Hematopoietic multipotent progenitor cell treated with erythropoietin and hydrocortisone succinate and interleukin-3 and kit ligand, for 15 days (in vitro differentiated cells): ENCODE measurements at places on chromosomes 4 and X.

DNA sequence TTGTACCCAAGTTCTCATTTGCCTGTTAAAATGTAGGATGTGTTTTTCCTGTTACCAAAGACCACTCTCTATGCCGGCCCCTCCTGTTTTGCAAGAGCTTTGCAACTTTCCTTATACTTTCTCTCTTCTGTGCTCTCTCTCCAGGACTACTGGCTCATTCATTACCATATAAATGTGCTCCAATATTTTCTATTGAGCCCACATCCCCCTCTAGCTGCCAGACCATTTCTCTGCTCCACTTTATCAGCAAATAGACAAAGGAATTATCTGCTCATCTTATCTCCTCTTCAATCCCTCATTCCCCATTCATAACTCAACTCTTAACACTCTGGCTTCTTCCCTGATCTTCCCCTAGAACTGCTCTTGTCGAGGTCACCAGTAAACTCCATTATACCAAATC is 33.6 kb downstream of the RPGR start:
- DNase-seq, result no peak

DNA sequence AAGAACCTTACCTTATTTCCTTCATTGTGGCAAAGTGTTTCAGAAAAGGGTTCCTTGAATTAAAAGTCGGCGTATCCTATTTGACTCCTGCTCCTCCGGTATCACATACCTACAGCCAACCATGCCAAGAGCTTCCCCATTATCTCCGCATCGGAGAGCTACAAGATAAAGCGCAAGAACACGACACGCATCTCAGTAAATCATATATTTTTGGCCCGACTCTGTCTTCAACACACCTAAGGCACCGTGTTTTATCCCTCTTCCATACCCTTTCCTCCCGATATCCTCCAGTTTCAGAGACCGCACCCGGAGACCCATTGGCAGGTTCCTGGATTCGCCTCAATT is 497 bp upstream of the THAP9 start:
- DNase-seq, result no peak

DNA sequence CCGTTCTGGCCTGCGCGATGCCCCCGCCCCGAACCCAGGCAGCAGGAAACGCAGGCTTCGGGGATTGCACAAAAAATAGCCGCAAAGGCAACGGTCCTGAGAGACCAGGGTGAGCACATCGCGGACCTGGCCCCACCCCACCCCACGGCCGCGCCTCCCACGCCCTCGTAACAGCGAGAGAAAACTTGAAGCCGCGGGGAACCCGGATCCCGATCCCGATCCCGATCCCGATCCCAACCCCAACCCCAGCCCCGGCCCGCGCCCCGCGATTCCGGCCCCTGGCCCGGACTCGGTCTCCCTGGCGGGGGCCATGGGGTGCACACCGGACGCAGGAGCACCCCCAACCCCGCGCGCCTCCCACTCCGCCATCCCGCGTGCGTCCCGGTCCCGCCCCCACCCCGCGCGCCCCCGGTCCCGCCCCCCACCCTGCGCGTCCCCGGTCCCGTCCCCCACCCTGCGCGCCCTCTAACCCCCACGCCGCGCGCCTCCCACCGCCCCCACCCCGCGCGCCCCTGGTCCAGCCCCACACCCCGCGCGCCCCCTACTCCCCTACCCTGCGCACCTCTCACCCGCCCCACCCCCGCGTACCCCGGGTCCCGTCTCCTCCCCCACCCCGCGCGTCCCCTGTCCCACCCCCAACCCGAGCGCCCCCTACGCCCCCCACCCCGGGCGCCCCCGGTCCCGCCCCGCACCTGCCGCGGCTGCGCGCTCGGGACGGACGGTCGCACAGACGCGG is 29.0 kb downstream of the NOP14 start:
- DNase-seq, result peak; percentile 15

DNA sequence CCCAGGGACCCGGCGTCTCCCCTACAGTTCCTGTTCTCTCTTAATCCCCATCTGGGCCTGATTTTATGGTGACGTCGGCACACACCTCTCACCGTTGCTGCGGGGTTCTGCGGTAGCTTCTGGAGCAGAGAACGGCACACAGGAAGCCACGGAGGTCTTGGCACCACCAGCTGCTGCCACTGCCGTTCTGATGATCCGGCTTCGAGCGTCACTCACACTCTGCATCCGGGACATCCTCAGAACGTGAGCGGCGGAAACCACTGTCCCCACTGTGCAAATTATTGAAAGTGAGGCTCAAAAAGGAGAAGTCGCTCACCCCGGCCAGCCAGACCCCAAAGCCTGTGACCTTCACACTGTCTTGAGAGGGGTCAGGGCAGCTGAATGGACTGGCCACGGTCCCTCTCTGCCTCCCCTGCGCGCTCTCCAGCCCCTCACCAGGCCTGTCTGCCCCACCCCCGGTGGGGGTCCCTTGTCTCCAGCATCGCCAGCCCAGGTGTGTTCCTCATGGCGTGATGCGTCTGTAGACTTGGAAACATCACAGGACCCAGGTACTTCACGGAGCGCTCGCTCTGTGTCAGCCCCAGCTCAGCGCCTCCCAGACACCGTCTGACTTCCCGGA is 201.1 kb downstream of the AFAP1 start:
- DNase-seq, result no peak

GRCh38 chr4:183183906-183184535 is 85.0 kb downstream of the WWC2 start:
- no peak for DNase-seq

- no peak for DNase-seq
Observed at GRCh38 chr4:27366104-27366823, 505.6 kb downstream of the STIM2 start.

DNA sequence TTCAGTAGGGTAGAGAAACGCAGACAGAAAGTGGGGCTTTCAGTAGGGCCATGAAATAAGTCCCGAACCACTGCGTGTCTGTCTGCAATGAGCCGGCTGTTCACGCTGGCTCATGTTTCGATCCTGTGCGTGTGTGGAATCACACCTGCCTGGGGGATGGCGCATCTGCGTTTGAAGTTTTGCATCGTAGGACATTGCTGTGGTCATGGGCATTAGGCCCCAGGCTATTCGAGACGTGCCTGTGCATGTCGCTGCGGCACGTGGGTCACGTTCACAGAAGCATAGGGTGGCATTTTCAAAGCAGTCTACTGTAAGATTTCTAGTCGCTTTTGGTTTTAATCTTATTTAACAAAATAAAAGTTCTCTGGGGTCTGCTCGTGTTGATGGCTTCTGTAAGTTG is 25.5 kb upstream of the HGFAC start:
- DNase-seq, result no peak

- DNase-seq, result no peak
Observed at GRCh38 chr4:123215536-123215935, 181.1 kb upstream of the SPRY1 start.

DNA sequence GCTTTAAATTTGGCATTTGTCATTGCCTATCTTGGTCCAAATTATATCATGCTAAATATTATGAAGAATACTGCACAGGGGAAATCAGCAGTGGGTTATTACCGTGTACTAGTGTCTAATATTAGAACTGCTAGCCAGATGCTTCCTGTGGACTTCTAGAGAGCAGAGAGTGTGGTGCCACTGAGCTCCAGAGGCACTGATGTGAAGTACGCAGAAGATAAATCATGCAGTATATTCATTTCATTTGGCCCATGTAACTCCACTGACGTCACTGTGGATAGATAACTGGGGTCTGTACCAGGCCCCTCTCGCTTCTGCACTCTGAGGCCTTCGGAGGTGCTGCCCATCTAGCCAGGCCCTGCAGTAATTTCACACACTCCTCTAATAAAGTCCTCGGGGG is 80.0 kb downstream of the ALPK1 start:
- DNase-seq, result no peak

DNA sequence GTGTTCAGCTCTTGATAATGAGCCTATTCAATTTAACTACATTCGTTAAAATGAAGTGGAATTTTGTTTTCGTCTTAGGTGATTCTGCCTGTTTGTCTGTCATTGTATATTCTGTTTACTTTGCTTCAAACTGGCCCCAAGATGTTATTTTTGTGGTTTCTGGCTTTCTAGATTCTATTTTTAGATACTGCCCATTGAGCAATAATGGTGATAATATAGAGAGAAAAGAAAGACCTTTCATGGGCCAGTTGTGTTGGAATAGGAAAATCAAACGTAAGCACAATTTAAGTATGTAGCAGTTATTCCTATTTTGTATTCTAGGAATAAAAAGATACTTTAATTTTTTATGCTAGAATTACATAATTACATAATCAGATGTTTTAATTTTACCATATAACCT is 4.0 kb downstream of the CDKN2AIP start:
- no peak for DNase-seq

GRCh38 chr4:76420762-76421581 is at the start of gene CCDC158:
Gene CCDC158, minus strand, starts transcription at chr4:76421141. Its CDS starts 17,934 bp downstream, at chr4:76403207.
- no peak for DNase-seq

GRCh38 chr4:15117270-15117946 is 115.1 kb downstream of the CPEB2 start:
- DNase-seq, result no peak

GRCh38 chrX:150062292-150063137 is 124.2 kb upstream of the EOLA2 start:
- DNase-seq, result no peak

GRCh38 chr4:30460818-30461217 is 259.4 kb upstream of the PCDH7 start:
- no peak for DNase-seq

DNA sequence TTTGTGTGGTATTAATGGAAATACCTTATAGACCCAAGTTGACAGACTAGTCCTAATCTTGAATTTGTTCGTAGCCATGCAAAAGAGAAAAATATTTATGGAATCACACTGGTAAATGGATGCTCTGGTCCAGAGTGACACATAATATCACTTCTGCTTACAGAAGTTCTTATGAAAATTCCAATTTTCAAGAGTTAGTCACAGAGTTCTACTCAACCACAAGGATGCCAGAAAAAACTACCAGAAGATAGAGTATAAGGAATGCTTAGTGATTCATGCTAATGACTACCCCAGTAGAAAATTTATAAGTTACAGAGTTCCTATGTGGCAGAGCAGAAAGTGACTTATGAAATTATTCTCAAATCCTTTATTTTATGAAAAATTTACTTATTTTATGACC is 1384.8 kb downstream of the FAM133A start:
- DNase-seq, result no peak

GRCh38 chr4:1052231-1052671 is 40.8 kb downstream of the FGFRL1 start:
- DNase-seq, result no peak

- DNase-seq, result no peak
Observed at GRCh38 chrX:41335198-41335957, 1.4 kb downstream of the DDX3X start.

DNA sequence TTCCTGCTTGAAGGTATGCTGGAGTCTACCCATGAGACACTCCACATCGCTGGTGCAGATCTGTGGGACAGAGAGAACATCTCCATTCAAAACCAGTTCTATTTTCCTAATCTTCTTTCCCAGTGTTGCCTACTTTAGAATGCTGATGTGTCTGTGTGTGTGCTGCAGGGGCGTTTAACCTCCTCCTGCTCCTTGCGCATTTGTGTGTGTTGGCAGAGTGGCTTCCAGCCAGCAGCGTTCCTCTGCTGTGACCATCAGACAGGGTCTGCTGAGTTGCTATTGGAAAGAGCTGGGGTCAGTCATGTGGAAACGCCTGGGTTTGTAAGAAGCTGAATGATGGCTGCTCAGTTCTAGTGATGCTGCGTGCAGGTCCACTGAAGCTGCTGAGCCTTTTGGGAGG is 223.6 kb downstream of the RBMX2 start:
- no peak for DNase-seq

DNA sequence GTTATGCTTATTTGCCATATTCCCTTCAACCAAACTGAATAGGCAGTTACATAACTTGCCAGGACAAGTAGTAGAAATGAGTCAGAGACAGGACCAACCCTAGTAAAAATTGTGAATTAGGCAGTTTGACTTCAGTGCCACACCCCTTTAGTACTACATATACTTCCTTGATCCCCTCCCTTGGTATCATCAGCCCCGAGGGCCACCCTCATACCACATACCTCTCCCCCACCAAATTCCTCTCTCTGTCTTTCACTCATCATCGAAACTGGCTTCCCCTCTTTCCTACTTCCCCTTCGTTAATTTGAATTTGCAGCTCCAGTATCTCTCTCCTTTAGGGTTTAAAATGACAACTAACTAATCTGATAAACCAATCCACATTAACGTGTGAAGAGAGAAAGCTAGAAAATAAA is 7.9 kb upstream of the PTPN13 start:
- DNase-seq, result no peak

DNA sequence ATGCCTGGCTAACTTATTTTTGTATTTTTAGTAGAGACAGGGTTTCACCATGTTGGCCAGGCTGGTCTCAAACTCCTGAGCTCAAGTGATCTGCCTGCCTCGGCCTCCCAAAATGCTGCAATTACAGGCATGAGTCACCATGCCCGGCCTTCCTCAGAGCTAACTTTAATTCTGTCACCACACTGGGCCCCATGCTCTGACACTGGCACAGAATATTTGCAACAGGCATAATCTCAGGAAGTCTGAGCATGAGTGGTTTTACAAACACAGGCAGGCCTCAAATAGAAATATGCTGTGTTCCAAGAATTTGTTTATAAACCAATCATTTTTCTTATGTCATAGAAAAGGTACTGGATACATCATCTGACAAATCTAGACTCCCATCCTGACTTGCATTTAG is 32.7 kb upstream of the FAM9C start:
- no peak for DNase-seq

DNA sequence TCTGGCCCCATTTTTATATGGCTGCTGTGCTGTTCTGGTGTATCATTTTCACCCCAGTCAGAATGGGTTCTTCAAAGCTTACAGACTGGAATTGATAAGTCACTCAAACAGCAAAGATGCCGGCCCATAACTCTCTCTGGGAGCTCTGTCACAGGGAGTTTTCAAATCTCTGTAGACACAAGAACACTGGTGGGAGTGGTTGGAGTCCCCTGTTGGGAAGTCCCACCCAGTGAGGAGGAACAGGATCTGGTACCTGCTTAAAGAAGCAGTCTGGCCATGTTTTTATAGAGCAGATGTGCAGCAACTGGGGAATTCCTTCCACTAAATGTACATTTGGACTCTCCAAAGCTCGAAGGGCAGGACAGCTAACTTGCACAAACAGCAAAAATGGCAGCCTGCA is 69.3 kb upstream of the UGT2B7 start:
- DNase-seq, result no peak

DNA sequence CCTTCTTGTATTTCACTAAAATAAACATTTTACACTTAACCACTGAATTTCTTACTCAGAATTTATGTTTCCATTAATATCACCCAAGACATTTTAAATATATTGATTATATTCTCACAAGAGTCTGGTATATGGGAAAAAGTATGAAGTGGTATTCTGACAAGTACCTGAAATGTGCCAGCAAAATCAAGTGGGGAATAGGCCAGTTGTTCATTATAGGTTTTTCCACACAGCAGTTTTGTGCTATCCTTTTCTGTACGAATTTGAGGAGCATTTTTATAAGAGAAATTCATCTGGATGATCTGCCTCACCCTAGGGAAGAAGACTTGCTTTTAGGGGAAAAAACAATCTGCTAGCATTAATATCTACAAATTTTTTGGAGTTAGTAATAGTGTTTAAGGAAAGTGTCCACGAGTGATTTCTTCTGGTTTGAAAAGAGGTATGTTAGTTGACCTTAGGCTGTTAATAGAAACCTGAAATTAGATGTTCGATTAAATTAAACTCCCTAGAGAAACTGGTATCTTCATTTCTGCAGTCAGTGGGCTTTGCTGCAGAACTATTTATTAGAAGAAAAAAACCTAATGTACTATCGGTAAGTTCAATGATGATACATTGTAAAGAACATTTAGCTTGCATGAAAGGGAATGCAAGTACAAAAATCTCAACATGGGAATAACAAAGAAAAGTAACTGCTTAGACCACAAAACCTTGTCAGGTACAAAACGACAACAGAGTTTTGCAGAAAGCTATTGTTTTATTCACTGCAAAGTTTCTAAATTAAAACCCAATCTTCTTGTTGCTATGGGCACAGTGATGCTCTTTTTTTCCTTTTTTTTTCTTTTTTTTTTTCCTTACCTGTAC is 1.8 kb downstream of the KLF3 start:
- peak; percentile 51 for DNase-seq
